ENCODE measurements at places on chromosomes 6 and 20. TPM values are rescaled to one million over a fixed set of nuclear protein-coding genes. Genes with fewer than 3 reads are reported as not detected.

GRCh38 chr6:14987490-14987889, 258.4 kb upstream of the JARID2 start:
- no peak for DNase-seq

GRCh38 chr6:87391334-87391733, 16.4 kb upstream of the CFAP206 start:
- no peak for DNase-seq

DNA sequence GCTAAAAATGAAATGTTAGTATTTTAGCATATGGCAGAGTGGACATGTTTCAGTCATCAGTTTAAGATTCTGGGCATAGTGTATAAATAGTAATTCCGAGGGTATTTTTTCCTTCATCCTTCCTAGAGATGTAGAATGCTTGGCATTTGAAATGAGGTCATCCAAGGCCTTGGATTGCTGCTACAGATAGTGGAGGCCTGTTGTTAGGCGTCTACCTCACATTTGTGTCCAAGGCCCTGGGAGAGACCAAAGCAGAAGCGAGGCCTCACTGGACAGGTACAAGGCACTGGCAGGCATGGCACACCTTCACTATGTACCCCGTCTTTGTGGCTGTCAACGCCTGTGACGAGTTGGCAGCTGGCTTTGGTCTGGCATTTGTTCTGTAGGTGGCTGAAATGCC, 58.0 kb downstream of the DTD1 start:
- no peak for DNase-seq

- DNase-seq: no peak
Observed at GRCh38 chr6:1786455-1787453, 177.0 kb downstream of the FOXC1 start.

GRCh38 chr6:81772741-81773140, 20.3 kb upstream of the TENT5A start:
- DNase-seq: no peak

DNA sequence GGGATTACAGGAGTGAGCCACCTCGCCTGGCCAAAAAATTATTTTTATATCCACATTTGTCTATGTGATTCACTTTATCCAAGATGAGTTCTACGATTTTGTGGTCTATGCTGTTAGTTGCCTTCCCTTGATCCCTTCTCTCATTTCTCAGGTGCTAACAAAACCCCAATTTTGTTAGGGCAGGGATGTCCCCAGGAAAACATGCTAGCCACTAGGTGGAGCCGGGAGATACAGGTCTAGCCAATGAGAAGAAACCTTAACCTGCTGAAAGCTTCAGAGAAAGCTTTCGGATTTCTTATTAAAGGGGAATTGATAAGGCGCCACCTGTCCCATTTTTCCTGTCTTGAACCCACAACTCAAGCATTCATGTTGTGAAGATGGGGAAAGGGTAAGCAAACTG, 167.4 kb upstream of the OLIG3 start:
- DNase-seq: no peak

DNA sequence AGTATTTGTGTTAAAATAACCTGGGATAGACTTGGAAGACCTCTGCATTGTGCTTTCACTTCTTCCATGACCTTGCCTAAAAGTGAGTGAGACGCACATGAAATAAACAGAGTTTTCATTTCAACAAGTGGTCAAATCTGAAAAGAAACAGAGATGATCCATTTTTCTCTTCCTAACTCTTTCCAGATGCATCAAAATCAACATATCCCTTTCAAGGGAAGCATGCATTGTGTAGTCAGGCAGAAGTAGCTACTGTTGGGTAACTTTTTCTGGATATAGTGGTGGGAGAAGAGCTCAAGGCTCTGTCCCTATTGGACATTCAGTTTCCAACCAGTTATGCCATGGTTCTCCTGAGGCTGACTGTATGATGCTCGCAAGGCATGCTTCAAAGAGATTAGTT, 233.0 kb upstream of the JAG1 start:
- DNase-seq: no peak

Gene MYLK2
- total RNA-seq: not detected

Gene CLPSL1
- not detected for total RNA-seq

GRCh38 chr20:34815636-34816035, 9.8 kb downstream of the NCOA6 start:
- DNase-seq: no peak

DNA sequence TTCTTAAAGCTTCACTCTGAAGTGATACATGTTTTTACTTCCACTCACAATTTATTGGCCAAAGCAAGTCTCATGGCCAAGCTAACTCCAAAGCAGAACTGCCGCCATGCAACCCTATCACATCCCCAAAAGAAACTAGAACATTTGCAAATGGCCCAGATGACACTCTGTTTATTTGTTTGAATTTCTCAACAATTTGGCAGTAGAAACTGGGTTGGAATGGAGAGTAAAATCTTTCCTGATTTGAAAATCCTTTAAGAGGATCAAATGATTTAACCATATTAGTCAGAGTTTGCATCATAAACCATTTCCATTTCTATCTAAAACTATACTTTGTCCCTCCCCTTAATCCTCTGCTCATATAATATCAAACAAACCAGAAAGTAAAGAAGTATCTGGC, 39.1 kb upstream of the E2F3 start:
- DNase-seq: no peak

GRCh38 chr6:113664909-113665308, 192.2 kb upstream of the MARCKS start:
- DNase-seq: no peak

Gene LTA
- total RNA-seq: not detected

DNA sequence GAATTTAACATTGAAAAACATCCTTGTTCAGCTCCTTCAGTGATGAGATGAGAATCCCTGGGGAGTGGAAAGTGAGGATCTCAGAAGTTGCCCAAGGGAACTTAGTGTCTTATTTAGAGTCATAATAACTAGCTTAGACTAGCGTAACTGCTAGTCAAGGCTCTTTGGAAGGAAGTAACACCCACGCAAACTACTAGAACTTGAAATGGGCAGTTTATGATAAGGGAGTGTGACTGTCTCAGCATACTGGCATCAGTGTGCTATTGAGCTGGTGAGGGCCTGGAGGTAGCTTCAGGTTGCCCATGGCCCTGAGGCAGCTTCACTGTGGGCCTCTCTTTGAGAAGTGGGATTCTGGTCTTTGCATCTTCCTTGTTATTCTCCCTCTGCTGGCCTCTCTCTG, 40.1 kb downstream of the SLX4IP start:
- DNase-seq: no peak

DNA sequence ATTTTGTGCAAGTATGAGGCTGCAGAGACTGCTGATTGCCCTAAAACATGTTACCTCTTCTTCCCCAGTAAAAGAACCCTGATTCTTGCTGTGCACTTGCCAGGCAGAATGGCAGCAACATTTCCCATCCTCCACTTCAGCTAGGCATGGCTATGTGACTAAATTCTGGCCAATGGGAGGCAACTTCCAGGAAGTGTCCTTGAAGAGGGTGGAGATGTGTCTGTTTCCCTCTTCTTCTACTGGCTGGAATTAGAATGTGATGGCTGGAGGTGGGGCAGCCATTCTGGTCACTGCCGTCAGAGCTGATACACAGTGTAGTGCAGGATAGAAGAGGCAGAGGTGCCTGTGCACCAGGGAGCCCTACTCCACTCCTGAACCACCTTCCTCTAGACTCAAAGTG, 64.6 kb downstream of the CDH26 start:
- no peak for DNase-seq

DNA sequence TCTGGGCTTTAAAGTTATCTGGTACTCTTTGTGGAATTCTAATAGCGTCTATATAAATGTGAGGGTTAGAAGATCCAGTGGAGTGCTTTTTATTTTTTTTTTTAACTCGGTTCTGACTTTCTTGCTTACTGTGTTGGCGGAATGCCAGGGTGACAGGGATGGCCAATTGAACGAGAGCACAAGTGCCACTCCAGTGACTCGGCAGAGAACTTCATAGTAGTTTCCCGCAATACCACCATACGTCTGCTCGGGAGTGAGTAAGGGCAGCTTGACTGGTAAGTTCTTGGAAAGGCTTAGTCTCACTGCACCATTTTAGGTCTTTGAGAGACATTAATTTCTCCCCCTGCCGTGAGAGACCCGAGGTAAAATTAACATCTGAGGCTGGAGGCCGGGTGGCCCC, 49.4 kb upstream of the TULP1 start:
- no peak for DNase-seq

DNA sequence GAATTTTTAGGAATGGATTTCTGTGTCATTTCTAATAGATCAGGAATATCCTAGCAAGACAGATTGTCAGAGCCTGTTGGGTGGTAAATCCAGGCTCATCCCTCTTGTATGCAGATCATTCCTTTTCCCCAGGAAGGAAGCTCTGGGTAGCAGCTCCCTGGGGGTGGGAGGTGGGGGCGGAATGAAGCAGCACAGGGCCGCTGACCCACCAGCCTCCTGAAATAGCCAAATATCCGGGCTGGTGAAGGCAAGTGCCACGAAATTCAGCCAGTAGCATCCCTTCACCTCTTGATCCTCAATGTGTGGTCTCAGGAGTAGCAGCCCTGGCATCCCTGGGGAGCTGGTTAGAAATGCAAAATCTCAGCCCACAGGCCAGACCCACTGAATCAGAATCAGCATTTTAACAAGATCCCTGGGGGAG, 256.9 kb downstream of the LRFN2 start:
- no peak for DNase-seq

DNA sequence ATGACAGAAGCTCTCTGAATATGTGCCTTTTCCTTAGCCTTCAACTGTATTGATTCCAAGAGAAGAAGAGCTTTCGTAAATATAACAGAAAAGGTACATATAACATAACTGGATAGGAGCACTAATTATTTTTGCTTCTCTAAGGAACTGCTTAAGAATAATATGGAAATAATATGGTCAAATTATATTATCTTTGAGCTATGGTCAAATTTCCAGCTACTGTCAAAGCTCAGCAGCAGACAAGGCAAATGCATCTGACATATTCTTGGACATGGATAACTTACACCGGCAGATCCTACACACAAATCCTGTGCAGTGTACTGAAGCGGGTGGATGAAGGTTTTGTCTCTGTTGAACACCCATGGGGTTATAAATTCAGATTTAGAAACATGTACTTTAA, 150.6 kb downstream of the HIVEP2 start:
- no peak for DNase-seq

DNA sequence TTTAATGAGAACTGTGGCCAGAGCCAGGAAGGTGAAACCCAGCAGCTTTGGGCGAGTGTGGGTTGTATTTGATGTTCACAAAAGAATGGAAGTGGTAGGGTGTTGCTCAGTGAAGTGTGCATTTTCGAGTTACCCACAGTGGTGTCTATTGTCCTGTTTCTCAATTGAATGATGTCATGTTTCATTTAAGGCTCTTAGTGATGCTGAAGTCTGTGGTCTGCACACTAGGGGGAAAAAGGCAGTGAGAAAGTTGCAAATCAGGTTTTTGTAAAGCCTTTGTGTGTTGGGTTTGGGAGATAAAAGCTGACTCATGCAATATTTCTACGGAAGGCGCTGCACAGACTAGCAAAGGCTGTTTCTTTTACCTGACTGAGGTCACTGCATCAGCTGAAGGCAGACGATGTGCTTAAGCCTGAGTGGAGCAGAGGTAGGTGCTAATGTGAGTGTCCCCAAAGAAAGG, 121.1 kb downstream of the PLEKHG1 start:
- no peak for DNase-seq

Gene TNF
- 0.39 TPM for total RNA-seq

All from lower leg skin (tissue), 4 donors.